NCI-H146 (cell line): ENCODE measurements at places on chromosomes 2 and 18.

- no peak for DNase-seq
Measured at GRCh38 chr18:37383036-37383785, 182.4 kb downstream of the CELF4 start.

DNA sequence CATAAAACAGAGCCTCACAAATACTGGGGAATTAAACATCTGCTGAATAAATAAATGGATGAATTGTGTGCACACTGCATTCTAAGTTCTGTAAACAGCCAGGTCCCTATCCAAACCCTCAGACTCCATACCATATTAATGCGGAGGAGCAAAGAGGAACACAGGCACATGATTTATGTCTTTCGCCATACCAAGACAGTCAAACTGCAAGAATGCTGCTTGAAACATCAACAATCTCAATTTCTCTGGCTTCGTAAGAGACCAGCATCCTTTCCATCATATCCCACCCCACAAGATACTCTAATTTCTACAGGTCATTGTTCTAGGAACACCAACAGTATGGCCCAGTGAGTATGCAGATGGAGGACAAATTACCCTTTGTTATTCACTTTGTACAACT, 15.0 kb downstream of the KANSL3 start:
- DNase-seq: no peak

- DNase-seq: no peak
Measured at GRCh38 chr2:105597806-105598803, 146.6 kb upstream of the NCK2 start.

GRCh38 chr2:105038383-105039061, 653 bp downstream of the MRPS9 start:
- DNase-seq: peak; percentile 63

GRCh38 chr18:24049142-24049541, 34.6 kb downstream of the TTC39C start:
- no peak for DNase-seq

- no peak for DNase-seq
Measured at GRCh38 chr2:207484444-207485391, 45.0 kb upstream of the CREB1 start.

DNA sequence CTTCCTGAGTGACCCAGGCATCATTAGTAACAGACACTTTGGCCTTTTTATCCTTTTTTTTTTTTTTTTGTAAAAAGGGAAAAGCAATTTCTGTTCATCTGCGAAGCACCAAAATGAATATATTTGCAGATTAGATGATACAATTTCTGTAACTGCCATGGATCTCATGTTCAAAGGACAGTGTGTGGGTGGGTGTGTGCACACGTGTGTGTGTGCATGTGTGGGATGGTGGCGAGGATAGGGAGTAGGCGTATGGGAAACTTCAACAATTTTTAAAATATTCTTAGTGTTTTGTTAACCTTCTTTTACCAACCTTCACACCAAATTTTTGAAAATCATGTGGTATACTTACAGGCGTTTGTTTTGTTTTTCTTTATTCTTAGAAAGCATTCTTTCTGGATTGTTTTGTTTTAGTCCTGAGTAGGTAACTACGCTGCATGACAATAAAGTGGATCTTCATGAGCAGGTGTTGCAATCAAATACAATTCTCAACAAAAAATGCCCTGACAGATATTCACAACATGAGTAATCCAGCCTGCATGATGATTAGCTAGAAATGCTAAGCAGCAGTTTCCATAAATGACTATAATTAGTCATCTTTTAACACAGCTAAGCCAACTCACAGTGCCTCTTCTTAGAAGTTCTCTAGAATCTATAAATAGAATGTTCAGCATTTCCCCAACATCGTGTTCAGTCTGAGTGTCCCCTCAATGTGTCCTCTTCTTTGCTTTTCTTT, 53.5 kb upstream of the RMDN2 start:
- DNase-seq: no peak

- DNase-seq: no peak
Measured at GRCh38 chr2:20205915-20206524, 18.9 kb downstream of the SDC1 start.

DNA sequence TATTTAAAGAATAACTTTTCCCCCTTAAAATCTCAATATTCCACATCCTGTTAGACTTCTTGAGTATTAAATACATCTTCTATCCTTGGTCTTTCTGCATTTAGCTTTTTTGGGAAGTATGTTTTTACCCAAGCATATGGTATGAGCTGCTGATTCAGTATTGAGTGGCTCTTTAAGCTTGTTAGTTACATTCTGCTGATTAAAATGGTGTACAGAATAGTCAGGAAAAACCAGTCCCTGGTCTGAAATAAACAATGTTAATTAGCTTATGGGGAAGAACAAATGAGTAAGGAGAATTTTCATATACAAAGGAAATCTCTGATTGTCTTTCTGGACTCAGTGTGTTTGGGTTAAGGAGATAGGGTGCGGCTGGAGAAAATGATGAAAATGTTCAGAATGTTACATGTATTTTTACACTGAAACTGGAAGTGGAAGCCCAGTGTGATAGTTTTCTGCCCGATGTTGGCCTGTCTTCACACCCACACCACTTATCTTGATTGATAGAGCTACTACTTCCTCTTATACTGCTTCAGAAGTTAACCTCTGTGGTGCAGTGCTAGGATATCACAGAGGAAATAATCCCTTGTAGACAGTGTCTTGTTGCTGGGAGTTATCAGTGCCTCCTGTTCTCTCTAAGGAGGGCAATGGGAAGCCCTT, 84.0 kb downstream of the MSH2 start:
- no peak for DNase-seq
